ENCODE measurements at places on chromosomes 1 and 21. TPM values are rescaled to one million over a fixed set of nuclear protein-coding genes. Genes with fewer than 3 reads are reported as not detected.

Gene LIX1L
- total RNA-seq = 33.4 TPM

DNA sequence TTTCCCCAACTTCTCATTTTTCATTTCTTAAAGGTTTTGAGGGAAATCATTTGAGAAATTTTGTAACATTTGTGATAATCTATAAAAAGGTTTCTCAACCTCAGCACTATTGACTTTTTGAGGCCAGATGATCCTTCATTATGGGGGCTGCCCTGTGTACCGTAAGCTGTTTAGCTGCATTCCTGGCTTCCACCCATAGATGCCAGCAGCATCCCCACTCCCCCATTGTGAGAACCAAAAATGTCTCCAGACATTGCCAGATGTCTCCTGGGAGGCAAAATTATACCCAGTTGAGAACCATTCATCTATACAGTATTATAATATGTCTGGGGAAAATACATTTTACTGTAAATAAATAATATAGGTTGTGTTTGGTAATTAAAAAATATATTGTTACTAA, 146.0 kb downstream of the PBX1 start:
- H3K27ac ChIP-seq = no peak overlapping the region
- H3K36me3 ChIP-seq = no peaks in the 10 kb centered on the region
- H3K4me3 ChIP-seq = no peak overlapping the region

- no peak overlapping the region for H3K4me3 ChIP-seq
- DNase-seq = peak; percentile 82
- H3K4me1 ChIP-seq = peaks cover 15% of the 10 kb centered on the region
- H3K27me3 ChIP-seq = no peaks in the 10 kb centered on the region
- H3K27ac ChIP-seq = no peak overlapping the region
These were observed 115.4 kb downstream of the TRABD2B start for GRCh38 chr1:47881505-47882442.

DNA sequence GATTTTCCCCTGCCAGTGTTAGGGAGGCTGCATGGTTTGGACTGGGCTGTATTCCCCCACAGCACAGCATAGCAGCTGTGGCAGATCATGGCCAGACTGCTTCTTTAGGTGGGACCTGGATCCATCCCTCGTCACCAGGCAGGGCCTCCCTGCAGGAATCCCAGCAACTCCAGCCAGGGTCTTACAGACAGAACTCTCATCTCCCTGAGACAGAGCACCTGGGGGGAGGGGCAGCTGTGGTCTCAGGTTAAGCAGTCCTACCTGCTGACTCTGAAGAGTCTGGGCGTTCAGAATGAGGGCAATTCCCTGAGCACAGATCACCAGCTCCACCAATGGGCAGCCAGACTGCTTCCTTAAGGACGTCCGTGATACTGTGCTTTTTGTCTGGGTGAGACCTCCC, 47.9 kb upstream of the C1orf115 start:
- H3K36me3 ChIP-seq = 0 out of 2 replicates have a peak, but pooled peaks cover 2% of the 10 kb centered on the region
- H3K4me1 ChIP-seq = no peaks in the 10 kb centered on the region
- no peak overlapping the region for H3K27ac ChIP-seq
- H3K4me3 ChIP-seq = no peak overlapping the region

GRCh38 chr1:198543670-198544260, 3.3 kb upstream of the ATP6V1G3 start:
- no peak for DNase-seq
- no peak overlapping the region for H3K27ac ChIP-seq
- no peaks in the 10 kb centered on the region for H3K27me3 ChIP-seq
- no peaks in the 10 kb centered on the region for H3K36me3 ChIP-seq

Gene LRRC38
- total RNA-seq = not detected

- H3K27me3 ChIP-seq = no peaks in the 10 kb centered on the region
- no peaks in the 10 kb centered on the region for H3K36me3 ChIP-seq
- H3K27ac ChIP-seq = no peak overlapping the region
These were observed 58.4 kb downstream of the VPS26C start for GRCh38 chr21:37208741-37209225.

DNA sequence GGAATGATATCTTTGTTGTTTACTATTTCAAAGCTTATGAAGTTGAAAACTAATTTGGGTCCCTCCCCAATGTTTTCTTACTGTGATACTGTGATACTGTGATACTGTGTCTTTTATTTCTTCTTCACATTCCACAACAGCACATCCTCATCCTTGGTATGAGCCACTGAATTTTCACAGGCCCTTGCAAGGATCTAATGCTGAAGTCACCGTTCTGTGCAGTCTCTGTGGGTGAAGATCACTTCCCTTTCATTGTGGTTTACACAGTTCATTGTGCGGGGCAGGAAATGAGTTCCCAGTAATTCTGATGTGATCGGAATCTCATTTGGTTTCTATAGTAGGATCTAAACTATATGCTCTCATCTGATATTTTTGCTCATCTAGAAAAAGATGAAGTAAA, 32.1 kb upstream of the PAXBP1 start:
- DNase-seq = no peak
- H3K27me3 ChIP-seq = no peaks in the 10 kb centered on the region

Gene HMGCL
- 8.8 TPM for total RNA-seq

GRCh38 chr1:197980457-197980856, 63.3 kb downstream of the LHX9 start:
- no peaks in the 10 kb centered on the region for H3K36me3 ChIP-seq
- DNase-seq = no peak
- no peak overlapping the region for H3K27ac ChIP-seq
- no peak overlapping the region for H3K4me3 ChIP-seq
- H3K4me1 ChIP-seq = no peaks in the 10 kb centered on the region

DNA sequence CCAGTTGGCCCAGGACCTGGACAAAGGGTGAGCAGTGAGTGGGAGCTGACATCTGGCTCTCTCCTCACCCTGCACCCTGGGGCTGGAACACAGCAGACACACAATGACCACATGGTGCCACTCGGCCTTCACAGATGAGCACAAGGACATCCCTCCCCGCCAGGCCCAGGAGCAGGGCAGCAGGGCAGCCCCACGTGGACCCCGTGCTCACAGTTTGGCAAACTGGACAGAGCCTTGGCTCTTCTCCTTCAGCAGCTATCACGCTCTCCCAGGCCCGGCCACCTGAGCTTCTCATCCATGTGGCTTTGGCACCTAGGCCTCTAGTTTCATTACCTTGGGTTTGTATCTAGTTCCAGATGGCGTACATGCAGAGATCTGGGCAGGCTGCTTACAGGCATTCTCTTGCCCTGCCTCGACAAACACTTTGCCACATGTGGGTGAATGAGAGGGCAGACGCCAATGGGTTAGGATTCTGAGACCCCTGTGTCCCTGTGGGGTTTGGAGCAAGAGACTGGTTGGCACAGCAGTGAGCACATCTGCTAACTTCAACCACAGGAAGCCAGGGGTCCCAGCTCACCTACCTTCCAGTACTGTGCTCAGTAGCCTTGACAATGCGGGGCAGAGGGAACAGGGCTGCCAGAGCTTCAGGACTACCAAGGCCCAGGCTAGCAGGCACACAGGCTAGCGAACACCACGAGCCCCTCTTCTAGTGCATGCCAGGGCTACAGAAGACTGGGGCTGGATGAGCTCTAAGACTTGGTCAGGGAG, 3.4 kb upstream of the PTPRF start:
- DNase-seq = no peak
- H3K4me1 ChIP-seq = peaks cover 12% of the 10 kb centered on the region
- H3K36me3 ChIP-seq = no peaks in the 10 kb centered on the region

GRCh38 chr1:94111879-94112278, 9.1 kb downstream of the ABCA4 start:
- H3K27me3 ChIP-seq = no peaks in the 10 kb centered on the region
- no peaks in the 10 kb centered on the region for H3K36me3 ChIP-seq
- 0 out of 2 replicates have a peak, but pooled peaks cover 1% of the 10 kb centered on the region for H3K4me1 ChIP-seq

GRCh38 chr1:154726896-154727753, 119.1 kb upstream of the ADAR start:
- DNase-seq = no peak
- no peak overlapping the region for H3K4me3 ChIP-seq
- H3K27me3 ChIP-seq = no peaks in the 10 kb centered on the region
- peaks cover 32% of the 10 kb centered on the region for H3K36me3 ChIP-seq
- H3K4me1 ChIP-seq = peaks cover 30% of the 10 kb centered on the region
- H3K27ac ChIP-seq = no peak overlapping the region

Gene STYXL2
- 7.1 TPM for total RNA-seq

DNA sequence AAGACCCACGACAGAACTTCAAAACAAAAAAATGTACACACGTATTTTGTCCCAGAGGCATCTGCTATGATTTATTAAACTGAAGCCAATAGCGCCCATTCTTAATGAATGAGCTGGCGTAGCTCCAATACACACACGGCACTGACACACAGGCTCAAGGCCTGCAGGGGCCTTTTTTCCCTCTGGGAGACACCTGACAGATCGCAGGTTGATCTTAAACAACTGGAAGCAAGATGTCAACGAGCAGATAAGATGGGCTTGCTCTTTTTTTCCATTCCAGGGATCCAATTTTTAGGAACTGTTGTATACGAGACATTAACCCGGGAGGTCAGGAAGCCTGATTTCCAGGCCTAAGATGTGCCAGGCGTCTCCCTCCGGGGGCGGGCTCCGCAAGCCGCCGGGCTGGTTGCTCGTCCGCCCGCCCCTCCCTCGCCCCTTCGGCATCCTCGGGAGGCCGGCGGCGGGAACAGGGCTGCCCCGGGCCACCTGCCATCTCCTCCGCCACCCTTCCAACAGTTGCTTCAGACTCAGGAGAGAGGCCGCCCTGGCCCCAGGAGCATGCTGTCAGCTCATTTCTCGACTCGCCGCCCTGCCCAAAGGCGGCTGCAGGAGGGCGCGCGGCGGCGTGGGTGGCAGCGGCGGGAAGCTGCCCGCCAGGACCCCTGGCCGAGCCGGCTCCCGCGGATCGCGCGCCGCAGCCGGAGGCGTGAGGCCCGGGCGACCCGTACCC, 735 bp downstream of the TTC13 start:
- peak; percentile 62 for DNase-seq
- H3K4me3 ChIP-seq = peak overlapping the region; percentile 85
- H3K27ac ChIP-seq = peak overlapping the region; percentile 37
- peaks cover 32% of the 10 kb centered on the region for H3K4me1 ChIP-seq

GRCh38 chr1:200311256-200311655, 98.6 kb downstream of the ZNF281 start:
- no peak overlapping the region for H3K27ac ChIP-seq
- H3K27me3 ChIP-seq = no peaks in the 10 kb centered on the region
- DNase-seq = no peak
- H3K36me3 ChIP-seq = no peaks in the 10 kb centered on the region
- no peaks in the 10 kb centered on the region for H3K4me1 ChIP-seq

DNA sequence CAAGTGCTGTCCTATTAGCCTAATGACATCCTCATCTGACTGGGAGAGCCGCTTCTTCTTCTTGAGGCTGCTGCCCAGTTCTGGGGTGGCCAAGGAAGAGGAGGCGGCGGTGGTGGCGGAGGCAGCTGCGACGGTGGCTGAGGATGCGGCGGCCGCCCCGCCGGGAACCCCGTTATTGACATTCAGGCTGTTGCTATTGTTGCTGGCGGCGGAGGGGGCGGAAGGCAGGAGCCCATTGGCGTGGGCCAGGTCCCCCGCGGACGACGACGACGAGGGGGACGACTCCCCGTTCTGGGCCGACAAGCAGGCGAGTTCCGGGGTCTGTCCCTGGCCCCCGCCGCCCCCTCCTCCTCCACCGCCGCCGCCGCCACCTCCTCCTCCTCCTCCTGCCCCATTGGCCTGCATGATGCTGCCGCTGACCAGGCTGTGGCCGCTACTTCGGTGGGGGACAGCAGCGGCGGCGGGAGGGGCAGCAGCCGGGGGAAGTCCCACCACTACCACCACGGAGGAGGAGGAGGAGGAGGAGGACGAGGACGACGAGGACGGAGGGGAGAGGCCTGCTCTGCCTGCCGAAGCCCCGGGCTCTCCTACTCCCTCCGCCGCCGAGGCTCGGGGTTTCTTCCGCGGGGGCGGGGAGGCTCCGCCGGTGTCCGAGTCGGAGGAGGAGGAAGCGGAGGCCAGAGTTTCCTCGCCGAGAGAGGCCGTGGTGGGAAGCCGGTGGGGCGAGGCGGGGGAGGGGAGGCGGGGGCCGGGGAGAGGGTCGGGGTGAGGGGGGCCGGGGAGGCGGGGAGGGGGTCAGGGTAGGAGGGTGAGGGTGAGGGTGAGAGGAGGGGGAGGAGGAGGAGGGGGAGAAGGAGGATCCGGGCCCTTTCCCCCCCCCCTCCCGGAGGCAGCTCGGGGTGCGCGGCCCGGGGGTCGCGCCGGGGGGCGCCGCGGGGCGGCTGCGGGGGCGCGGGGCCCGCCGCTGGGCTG, 610 bp downstream of the WDR26 start:
- H3K4me3 ChIP-seq = peak overlapping the region; percentile 96
- peaks cover 28% of the 10 kb centered on the region for H3K4me1 ChIP-seq
- H3K27ac ChIP-seq = peak overlapping the region; percentile 36
- peak; percentile 38 for DNase-seq
- H3K27me3 ChIP-seq = no peaks in the 10 kb centered on the region
- H3K36me3 ChIP-seq = peaks cover 27% of the 10 kb centered on the region

- H3K4me3 ChIP-seq = no peak overlapping the region
- H3K36me3 ChIP-seq = peaks cover 19% of the 10 kb centered on the region
These were observed 327.9 kb downstream of the VAV3 start for GRCh38 chr1:107637101-107637500.

Gene CAPN8
- total RNA-seq = not detected

DNA sequence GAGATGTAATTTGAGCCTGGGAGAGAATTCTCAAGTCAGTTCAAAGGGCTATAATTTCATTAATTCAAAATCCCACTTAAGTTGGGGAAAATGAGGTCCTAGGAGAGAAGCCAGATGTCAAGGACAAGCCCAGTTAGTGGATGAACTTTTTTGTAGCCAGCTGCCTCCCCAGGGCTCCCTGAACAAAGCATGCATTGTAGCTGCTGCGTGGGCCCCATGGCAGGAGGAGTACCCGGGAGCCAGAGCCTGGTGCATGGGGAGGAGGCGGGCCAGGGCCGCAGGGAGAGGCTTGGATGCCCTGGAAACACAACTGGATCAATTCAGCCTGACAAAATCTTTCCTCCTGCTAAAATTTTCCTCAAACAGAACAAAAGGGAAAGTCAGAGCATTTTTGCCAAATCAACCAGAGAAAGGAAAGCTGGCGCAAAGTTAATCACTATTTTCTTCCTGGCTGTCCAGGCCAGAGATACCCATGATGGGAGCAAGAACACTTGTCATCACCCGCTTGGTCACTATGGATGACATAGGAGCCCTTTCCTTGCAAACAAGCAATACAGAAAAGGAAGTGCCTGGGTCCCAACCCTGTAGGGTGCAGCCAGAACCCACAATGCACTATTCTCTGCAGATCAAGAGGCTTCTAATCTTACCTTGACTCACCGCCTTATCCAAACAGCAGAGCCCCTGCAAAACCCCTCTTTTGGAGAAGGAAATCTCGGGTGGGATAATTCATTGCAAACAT, 248.1 kb upstream of the RAB4A start:
- no peak overlapping the region for H3K27ac ChIP-seq
- H3K4me1 ChIP-seq = peaks cover 17% of the 10 kb centered on the region

- DNase-seq = no peak
- H3K36me3 ChIP-seq = no peaks in the 10 kb centered on the region
- no peak overlapping the region for H3K4me3 ChIP-seq
- H3K27ac ChIP-seq = no peak overlapping the region
- H3K27me3 ChIP-seq = no peaks in the 10 kb centered on the region
These were observed 15.6 kb downstream of the ADARB1 start for GRCh38 chr21:45089964-45090363.

Gene CACNA1S
- 0.24 TPM for total RNA-seq

DNA sequence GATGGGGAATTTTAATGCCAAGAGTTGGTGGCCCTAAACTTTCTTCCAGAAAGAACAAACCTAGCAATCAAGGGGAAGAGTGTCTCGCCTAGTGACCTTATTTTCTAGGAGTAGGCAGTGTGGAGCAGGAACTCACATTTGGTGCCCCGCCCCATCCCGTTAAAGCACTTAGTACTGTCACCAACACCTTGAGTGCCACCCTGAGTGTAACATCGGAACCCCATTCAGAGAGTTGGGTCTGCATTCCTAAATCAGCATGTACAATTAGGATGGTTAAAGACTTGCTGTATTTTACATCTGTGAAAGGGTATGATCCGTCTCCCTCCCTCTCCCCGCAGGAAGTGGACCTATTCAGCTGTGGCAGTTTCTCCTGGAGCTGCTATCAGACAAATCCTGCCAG, 15.5 kb downstream of the ETS2 start:
- peaks cover 60% of the 10 kb centered on the region for H3K36me3 ChIP-seq
- H3K27me3 ChIP-seq = no peaks in the 10 kb centered on the region
- DNase-seq = no peak
- no peak overlapping the region for H3K27ac ChIP-seq
